GM23248 (cell line): ENCODE measurements at places on chromosomes 6 and 20.

DNA sequence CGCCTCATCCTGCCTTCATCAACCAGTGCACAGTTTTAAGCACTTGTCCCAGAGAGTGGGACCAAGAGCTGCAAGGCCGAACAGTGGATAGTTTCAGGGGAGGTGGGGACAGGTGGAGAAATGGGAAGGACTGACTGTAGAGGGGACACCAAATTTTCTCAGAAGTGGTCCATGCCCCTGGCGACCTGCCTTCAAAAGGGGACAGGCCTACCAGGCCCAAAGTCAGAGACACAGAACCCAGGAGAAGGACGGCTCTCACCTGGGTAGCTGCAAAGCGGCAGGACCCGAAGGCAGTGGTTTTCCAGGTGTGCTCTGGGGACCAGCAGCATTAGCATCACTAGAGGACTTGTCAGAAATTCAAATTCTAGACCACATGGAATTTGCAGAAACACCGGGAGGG is 5.8 kb downstream of the TFEB start:
- DNase-seq = no peak

DNA sequence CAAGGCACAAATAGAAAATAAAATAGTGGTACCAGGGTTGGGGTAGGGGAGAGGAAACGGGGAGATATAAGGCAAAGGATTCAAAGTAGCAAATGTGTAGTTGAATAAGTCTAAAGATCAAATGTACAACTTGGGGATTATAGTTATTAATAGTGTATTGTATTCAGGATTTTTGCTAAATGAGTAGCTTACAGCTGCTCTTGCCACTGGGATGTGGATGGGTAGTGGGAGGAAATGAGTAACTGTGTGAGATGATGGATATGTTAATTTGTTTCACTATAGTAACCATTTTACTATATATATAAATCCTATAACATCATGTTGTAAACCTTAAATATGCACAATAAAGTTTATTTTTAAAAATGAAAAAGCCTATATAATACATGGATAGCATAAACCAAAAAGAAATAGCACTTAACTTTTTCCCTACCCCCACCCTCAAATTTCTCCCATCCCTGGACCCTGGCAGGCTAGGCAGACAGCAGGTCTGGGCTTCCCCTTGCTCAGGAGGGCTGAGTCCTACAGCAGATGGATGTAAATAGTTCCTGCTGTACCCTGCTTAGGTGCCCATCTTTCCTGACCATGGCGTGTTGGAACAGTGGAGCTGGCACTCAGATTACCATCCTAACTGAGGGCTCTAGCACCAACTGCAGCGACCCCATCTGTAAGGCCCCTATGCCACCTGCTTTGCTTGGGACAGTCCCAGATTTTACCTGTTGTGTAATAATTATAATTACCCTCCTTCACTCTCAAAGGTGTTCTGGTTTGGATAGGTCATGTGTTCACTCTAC is 28.6 kb upstream of the PBOV1 start:
- DNase-seq = no peak

- peak; percentile 86 for DNase-seq
These were observed 970.0 kb upstream of the SLC35B3 start for GRCh38 chr6:9405369-9405768.

GRCh38 chr6:11552442-11552841 is 14.9 kb downstream of the TMEM170B start:
- DNase-seq = no peak
